ENCODE measurements at places on chromosomes 12 and 14.

DNA sequence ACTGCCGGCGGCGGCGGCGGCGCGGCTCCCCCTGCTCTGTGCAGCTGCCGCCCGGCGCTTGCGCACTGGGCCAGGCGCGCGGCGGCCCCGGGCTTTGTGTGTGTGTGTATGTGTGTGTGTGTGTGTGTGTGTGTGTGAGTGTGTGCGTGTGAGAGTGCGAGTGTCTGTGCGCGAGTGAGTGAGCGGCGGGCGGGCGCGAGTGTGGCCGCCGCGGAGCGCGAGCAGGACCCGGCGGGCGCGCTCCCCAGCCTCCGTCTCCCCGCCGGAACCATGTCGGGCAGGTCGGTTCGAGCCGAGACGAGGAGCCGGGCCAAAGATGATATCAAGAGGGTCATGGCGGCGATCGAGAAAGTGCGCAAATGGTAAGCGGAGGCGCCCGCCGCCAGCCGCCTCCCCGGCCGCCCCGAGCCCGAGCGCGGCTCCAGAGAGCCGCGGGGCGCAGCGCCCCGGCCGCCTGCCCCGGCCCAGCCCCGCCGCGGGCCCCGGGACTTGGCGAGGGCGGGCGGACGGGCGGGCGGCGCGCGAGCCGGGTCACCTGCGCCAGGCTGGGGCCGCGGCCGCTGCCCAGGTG, at the start of gene BCL7A:
TSS of gene BCL7A (plus strand) at position 63 of the 571 bp plus-strand sequence. CDS start at position 271, 208 bp downstream.
- DNase-seq, result no peak

DNA sequence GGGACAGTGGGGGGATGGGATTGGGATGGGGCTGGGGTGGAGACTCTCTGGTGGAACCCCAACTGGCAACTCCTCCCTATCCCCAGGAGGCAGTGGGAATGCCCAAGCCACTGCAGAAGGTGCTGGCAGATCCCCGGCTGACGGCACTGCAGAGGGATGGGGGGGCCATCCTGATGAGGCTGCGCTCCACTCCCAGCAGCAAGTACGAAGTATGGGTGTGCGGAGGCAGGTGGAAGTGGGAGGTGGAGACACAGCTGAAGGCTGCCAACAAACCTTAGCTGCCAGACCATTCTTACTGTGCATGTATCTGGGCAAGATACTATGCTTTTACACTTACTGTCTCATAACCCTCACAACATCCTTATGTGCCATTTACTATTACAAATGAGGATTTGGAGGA, 8.2 kb downstream of the ARHGEF40 start:
- no peak for DNase-seq

DNA sequence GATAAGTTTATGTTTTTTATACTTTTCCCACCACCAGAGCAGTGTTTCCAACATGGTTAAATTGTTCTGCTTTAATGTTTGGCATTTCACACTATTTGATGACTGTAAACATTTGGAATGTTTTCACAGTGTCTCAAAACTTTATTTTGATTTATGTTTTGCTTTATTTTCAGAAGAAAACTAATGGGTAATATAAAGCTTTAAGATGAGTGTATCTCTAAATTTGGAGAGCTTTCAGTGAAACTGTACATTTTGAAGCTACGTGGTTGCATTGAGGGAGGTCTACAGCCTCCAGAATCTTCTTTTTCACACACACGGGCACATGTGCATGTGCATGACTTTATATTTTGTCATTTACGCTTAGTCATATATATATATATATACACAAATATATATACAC, 10.7 kb downstream of the BICD1 start:
- no peak for DNase-seq

DNA sequence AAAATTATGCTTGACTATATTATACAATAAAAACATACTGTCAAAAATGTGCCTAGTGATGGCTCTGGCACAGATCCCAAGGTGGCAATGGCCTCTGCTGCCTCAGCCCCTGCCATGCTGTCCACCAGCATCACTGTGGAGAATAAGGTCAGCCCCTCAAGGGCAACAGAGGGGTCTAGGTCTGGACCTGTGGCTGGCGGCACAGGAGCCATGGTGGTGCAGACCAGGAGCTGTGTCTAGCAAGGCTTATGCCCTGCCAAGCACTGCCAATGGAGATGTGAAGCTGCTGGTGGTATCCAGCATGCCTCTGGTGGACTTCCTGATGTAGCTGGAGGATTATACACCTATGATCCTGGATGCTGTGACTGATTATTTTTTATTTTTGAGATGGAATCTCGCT, 125.9 kb downstream of the DENND5B start:
- no peak for DNase-seq

GRCh38 chr12:87758271-87758670, 270.9 kb downstream of the C12orf50 start:
- DNase-seq, result no peak

GRCh38 chr14:89011355-89012281, 187.2 kb downstream of the TTC8 start:
- no peak for DNase-seq

DNA sequence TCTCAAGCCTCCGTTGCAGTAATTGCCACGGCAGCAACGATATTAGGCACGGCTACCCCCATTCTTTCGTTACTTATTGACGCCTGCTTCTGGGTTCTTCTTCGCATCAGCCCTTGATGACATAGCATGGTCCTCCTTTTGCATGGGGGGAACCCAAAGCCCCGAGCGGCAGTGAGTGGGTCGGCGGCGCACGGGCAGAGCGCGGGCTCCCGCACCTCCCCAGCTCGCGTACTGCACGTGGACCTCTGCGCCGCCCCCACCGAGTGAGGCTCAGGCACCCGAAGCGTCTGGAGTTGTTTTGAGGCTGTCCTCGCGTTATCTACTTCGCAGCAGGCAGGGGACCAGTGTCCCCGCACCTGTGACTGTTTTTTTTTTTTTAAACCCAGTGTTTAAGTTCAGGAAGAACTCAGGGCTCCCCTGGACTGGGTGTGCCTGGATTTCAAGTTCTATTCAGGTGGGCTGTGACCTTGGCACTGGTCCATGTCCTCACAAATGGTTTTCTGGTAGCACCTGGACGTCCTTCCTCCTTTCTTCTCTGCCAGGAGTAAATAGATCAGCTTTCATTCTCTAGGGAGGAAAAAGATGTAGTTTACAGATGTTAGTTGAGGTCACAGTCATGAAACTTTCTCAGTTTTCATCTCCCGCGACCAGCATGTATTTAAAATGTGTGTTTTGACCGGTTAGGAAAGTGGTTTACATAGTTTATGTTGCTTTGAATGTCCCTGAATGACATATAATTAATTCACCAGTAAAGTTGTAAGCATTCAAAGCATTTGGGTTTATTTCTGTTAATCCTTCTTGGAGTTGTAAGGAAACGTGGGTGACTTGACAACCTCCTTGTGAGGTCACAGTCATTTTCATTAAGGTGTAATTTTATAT, 1.4 kb upstream of the FOXN4 start:
- no peak for DNase-seq

DNA sequence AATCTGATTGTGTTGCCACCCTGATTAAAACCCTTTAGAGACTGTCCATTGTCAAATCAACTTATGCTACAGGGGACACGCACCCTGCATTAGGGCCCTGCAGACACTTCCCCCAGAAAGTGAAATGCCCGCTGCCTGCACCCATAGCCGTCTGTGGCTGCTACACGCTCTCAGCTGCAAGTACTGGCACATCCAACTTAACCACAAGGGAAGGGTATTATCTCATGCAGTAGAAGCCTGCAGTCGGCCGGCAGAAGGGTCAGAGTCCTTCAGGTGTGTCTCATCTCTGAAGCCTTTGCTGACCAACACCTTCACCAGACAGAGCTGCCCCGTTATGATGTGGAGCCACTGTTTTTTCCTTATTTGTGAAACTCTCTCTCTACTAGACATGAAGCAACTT, 20.8 kb downstream of the CFAP251 start:
- no peak for DNase-seq

- DNase-seq, result no peak
These were observed 141.5 kb downstream of the CEP83 start for GRCh38 chr12:94318181-94318580.
